ENCODE measurements at places on chromosomes 11 and 22.

DNA sequence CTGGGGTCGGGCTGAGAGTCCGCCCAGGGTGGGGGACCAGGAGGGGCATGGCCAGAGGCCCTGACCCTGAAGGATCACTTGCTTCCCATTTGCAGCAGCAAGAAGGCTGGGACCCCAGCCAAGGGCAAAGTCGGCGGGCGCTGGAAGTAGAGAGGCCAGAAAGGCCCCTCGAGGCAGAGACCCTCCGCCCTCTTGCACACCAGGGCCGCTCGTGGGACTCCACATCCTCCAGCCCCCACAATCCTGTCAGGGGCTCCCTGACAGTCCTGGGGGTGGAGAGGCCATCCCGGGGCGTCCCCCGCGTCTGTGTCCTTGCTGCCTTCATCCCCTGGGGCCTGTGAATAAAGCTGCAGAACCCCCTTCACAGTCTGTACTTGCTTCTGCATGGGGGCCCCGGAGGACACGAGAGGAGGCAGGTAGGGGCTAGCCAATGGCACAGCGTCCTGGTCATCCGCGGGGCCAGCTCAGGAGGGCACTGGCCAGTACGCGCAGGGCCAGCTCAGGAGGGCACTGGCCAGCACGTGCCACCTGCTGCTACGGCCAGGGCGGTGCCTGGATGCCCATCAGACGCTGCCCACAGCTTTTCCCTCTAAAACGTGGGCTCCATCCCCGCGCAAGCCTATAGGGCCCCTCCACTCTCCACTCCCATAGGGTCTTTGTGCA is 8.7 kb upstream of the MRPL23 start:
- DNase-seq, result no peak

GRCh38 chr22:44567846-44568493 is 69.9 kb upstream of the RTL6 start:
- no peak for DNase-seq

DNA sequence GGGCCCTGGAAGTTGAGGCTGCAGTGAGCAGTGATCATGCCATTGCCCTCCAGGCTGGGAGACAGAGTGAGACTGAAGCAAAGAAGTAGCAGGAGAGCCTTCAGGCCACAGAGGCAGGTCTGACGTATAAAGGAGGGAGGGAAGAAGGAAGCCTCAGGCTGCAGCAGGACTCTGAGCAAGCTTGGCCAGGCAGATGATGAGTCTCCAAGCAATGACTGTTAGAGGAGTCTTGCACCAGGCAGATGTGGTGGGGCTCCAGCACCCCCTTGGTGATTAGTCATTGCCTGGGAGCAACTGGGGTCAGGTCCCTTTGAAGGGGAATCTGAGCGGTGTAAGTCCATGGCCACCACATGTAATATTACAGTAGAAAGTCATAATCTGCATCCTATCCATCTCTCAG is 36.6 kb upstream of the NFAM1 start:
- no peak for DNase-seq

- DNase-seq, result no peak
Observed at GRCh38 chr11:107824668-107825369, 33.8 kb downstream of the SLC35F2 start.

- no peak for DNase-seq
Observed at GRCh38 chr11:61331651-61332050, 1.3 kb downstream of the DDB1 start.

- DNase-seq, result no peak
Observed at GRCh38 chr11:35098855-35099254, 40.1 kb upstream of the CD44 start.

DNA sequence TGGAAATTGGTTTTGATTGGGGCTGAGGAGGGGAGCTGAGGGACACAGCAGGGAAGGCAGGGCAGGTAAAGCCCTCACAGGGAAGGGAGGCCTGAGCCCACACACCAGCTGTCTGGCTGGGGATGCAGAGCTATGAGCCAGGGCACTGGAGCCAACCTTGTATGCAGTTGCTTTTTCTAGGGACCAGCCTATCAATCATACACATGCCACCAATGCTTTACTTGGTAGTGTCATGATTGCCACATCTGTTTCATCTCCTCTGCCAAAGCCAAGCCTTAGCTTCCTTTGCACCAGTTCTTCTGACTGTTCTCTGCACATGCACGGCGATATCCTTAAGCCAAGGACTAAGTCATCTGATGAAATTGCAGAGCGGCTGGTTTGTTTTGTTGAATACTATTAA is 207.1 kb upstream of the PLET1 start:
- no peak for DNase-seq

GRCh38 chr11:97963528-97964331 is 1057.0 kb upstream of the CNTN5 start:
- no peak for DNase-seq

DNA sequence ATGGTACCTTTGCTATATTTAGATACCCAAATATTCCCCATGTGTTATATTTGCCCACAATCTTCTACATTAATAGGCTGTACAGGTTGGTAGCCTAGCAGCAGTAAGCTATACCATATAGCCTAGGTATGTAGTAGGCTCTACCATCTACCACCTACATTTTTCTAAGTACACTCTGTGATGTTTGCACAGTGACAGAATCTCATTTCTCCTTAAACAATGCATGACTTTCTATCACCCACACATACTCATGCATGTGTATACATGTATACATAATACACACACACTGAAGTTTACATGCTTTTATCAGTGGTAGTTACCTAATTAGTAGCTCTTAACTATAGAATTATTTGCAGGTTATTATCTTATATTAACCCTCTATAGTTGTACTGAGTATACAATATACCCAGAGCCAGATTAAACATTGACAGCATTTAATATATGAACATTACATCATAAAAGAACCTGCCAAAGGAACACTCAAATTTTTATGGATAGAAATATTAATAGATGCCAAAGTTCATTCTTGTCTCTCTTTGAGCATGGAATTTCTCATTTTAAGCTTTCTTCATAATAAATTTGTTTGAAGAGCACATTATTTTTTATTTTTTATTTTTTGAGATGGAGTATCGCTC is 51.4 kb downstream of the ELP4 start:
- DNase-seq, result no peak

DNA sequence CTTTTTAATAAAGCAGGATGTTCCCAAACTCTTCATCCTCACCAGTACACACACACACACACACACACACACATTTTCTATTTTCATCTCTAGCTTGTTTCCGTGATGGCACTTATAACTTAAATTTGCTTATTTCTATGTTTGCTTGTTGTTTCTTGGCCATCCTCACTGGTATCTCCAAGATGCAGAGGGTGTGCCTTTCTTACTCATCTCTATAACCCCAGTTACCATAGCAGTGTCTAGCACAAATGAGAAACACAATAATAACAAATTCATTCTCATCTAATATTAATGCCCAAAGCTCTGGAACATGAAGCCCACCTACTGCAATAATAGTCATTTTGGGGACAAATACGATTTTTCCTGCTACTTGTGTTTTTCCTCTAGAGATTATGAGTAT is 156.3 kb downstream of the GRM5 start:
- DNase-seq, result no peak

GRCh38 chr11:63240098-63240497 is 3.3 kb downstream of the SLC22A25 start:
- no peak for DNase-seq

- DNase-seq, result no peak
Observed at GRCh38 chr22:36520423-36520822, 8.5 kb downstream of the EIF3D start.

- no peak for DNase-seq
Observed at GRCh38 chr11:126781942-126782341, 218.6 kb downstream of the KIRREL3 start.

- DNase-seq, result no peak
Observed at GRCh38 chr22:46588279-46589140, 31.7 kb upstream of the GRAMD4 start.

- DNase-seq, result no peak
Observed at GRCh38 chr22:45235101-45235777, 5.5 kb downstream of the KIAA0930 start.

GRCh38 chr11:75815345-75816168 is 547 bp downstream of the UVRAG start:
- DNase-seq, result peak; percentile 24

DNA sequence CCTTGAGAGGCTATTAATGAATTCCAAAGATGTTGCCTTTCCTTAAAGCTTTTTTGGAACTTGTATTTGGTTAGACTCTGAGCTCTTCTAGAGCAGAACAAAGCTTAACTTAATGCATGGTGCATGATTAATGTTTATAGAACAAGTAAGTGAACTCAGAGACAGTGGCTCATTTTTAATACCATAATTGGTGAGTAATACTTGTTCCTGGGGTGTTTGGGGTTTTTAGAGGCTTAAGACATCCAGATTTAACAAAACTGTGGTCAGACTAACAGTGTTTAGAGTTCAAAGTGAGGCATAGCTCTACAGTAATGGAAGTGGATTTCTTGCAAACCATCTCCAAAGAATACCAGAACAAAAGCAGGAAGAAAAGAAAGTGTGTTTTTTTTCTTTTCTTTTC is 73.7 kb upstream of the CTSC start:
- no peak for DNase-seq

- no peak for DNase-seq
Observed at GRCh38 chr22:43658823-43659222, 153.3 kb downstream of the EFCAB6 start.

- DNase-seq, result no peak
Observed at GRCh38 chr11:118263695-118264568, at the start of gene MPZL2. MPZL2 (minus strand) TSS chr11:118264297; CDS start chr11:118264153, 144 bp downstream.

Data from stimulated activated CD4-positive, alpha-beta T cell treated with anti-CD3 and anti-CD28 coated beads, Interleukin-1b, Interleukin-23, amount 100 ng/mL, for 1 hour (primary cell).